ENCODE measurements at places on chromosomes 11 and 22. TPM values are rescaled to one million over a fixed set of nuclear protein-coding genes. Genes with fewer than 3 reads are reported as not detected.
A peak's percentile ranks its signal among the peaks of the same experiment; 100 is the strongest.

DNA sequence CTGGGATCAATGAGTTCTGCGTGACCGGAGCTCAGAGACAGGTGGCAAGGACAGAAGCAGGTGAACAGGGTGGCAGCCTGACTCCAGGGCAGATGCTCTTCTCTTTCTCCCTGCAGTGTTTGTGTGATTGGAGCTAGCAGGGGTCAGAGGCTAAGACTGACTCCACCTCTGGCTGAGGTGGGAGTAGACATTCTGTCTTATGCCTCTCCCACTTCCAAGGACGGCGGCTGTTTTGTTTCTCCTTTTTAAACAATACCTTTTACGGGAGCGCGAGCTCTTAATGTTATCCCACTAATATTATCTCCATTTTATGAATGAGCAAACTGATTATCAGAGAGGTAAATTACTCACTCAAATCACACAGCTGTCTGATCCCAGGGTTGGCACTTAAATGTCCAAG lies 323.7 kb downstream of the MIAT start:
- no peak overlapping the region for H3K4me3 ChIP-seq
- DNase-seq = no peak
- H3K4me1 ChIP-seq = no peaks in the 10 kb centered on the region
- H3K36me3 ChIP-seq = no peaks in the 10 kb centered on the region
- H3K27me3 ChIP-seq = no peaks in the 10 kb centered on the region
- H3K27ac ChIP-seq = no peak overlapping the region

DNA sequence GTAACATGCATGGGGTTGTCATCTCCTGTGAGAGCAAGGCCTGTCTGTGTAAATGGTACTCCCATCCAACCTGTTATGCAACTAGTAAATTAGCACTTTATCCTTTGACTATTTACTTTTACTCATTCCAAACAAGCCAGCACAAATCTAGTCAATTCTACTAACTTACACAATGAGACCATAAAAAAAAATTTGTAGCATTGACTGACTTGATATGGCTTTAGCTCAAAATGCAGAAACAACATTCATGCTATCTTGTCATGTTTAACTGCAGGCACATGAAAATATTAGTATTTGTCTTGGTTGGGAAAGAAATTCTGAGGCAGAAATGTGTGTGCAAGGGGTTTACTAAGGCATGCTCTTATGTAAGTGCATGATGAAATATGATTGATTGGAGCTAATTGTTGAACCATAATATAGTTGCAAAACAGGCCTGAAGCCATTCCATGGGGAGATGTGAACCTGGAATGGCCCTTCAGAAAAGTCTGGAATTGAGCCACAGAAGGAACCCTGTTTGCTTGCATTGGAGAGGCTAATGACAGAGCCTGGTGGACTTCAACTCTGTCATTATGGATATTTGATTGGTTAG lies 2.5 kb downstream of the SLC22A25 start:
- peaks cover 61% of the 10 kb centered on the region for H3K4me1 ChIP-seq
- DNase-seq = no peak
- H3K4me3 ChIP-seq = no peak overlapping the region
- H3K27ac ChIP-seq = peak overlapping the region; percentile 81
- no peaks in the 10 kb centered on the region for H3K27me3 ChIP-seq

SFI1 gene
- 11.0 TPM for total RNA-seq

GRCh38 chr11:103055221-103055890 lies 36.6 kb downstream of the DCUN1D5 start:
- H3K4me3 ChIP-seq = no peak overlapping the region
- H3K4me1 ChIP-seq = no peaks in the 10 kb centered on the region
- H3K27me3 ChIP-seq = no peaks in the 10 kb centered on the region
- peaks cover 23% of the 10 kb centered on the region for H3K36me3 ChIP-seq

RRAS2 gene
- 14.1 TPM for total RNA-seq

LDHAL6A gene
- not detected for total RNA-seq

GRCh38 chr11:62223095-62223494 lies 14.6 kb downstream of the SCGB2A1 start:
- no peak overlapping the region for H3K4me3 ChIP-seq
- H3K27me3 ChIP-seq = no peaks in the 10 kb centered on the region
- H3K4me1 ChIP-seq = no peaks in the 10 kb centered on the region
- no peak for DNase-seq

GDPD4 gene
- not detected for total RNA-seq

- H3K4me1 ChIP-seq = peaks cover 26% of the 10 kb centered on the region
- H3K27ac ChIP-seq = no peak overlapping the region
- H3K36me3 ChIP-seq = no peaks in the 10 kb centered on the region
These were observed 4.5 kb upstream of the NOL12 start for GRCh38 chr22:37681556-37682049.

GTSE1 gene
- 8.0 TPM for total RNA-seq

GRCh38 chr11:133023232-133023631 lies 509.1 kb downstream of the OPCML start:
- no peak overlapping the region for H3K27ac ChIP-seq
- DNase-seq = no peak
- H3K4me1 ChIP-seq = no peaks in the 10 kb centered on the region
- no peaks in the 10 kb centered on the region for H3K27me3 ChIP-seq
- no peaks in the 10 kb centered on the region for H3K36me3 ChIP-seq
- no peak overlapping the region for H3K4me3 ChIP-seq

- H3K4me3 ChIP-seq = no peak overlapping the region
- H3K27me3 ChIP-seq = peaks cover 6% of the 10 kb centered on the region
- H3K36me3 ChIP-seq = no peaks in the 10 kb centered on the region
- peaks cover 52% of the 10 kb centered on the region for H3K4me1 ChIP-seq
These were observed 2.8 kb upstream of the MCAM start for GRCh38 chr11:119319700-119320239.

BLID gene
- not detected for total RNA-seq

DNA sequence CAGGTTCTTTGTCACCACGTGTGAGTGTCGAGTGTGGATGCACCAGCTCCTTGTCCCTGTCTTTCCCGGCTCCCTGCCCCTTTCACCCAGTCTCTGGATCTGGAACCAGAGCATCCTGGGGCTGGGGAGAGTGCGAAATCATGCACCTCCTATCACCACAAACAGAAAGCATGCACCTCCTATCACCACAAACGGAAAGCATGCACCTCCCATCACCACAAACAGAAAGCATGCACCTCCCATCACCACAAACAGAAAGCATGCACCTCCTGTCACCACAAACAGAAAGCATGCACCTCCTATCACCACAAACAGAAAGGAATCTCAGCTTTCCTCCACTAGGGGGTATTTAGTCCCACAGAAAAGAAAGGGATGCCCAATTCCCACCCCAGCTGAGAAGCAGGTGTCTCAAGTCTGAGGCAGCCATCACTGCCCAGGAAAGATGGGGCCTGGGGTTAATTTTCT lies 5.9 kb upstream of the GLB1L3 start:
- H3K36me3 ChIP-seq = peaks cover 3% of the 10 kb centered on the region
- H3K4me1 ChIP-seq = peaks cover 3% of the 10 kb centered on the region
- H3K27ac ChIP-seq = no peak overlapping the region
- H3K27me3 ChIP-seq = peaks cover 8% of the 10 kb centered on the region

- H3K4me1 ChIP-seq = no peaks in the 10 kb centered on the region
- H3K27ac ChIP-seq = no peak overlapping the region
- H3K4me3 ChIP-seq = no peak overlapping the region
- no peak for DNase-seq
- no peaks in the 10 kb centered on the region for H3K36me3 ChIP-seq
- no peaks in the 10 kb centered on the region for H3K27me3 ChIP-seq
These were observed 28.1 kb upstream of the KLHL35 start for GRCh38 chr11:75461151-75461550.

GRCh38 chr11:33500861-33501479 lies 199.7 kb downstream of the C11orf91 start:
- no peaks in the 10 kb centered on the region for H3K36me3 ChIP-seq
- peaks cover 35% of the 10 kb centered on the region for H3K27me3 ChIP-seq
- H3K4me3 ChIP-seq = no peak overlapping the region
- no peaks in the 10 kb centered on the region for H3K4me1 ChIP-seq

- H3K27me3 ChIP-seq = no peaks in the 10 kb centered on the region
- DNase-seq = no peak
- H3K27ac ChIP-seq = no peak overlapping the region
- H3K4me1 ChIP-seq = no peaks in the 10 kb centered on the region
- H3K36me3 ChIP-seq = no peaks in the 10 kb centered on the region
These were observed 18.9 kb upstream of the WNT11 start for GRCh38 chr11:76225122-76225611.

- no peaks in the 10 kb centered on the region for H3K36me3 ChIP-seq
- DNase-seq = no peak
- peaks cover 24% of the 10 kb centered on the region for H3K27me3 ChIP-seq
- no peak overlapping the region for H3K4me3 ChIP-seq
These were observed 9.4 kb upstream of the CALCA start for GRCh38 chr11:14981507-14981906.

DNA sequence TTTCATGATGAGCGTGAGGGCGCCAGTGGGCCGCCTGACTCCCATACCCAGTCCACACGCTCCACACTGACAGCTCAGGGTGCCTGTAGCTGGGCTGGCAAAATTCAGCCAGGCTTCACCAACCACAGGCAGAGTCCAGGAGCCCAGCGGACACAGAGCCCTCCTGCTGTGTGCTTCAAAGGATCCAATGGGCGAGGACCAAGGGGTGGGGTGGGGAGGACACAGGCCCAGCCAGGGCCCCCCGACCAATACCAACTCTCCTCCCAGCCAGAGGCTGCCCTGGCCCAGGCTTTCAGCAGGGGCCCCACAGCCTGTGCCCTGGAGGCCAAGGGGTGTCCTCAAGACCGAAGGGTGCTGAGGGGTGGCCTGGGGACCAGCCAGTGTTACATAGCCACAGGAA lies 336.1 kb downstream of the CTTN start:
- no peak overlapping the region for H3K4me3 ChIP-seq
- no peak overlapping the region for H3K27ac ChIP-seq
- H3K4me1 ChIP-seq = no peaks in the 10 kb centered on the region
- no peaks in the 10 kb centered on the region for H3K36me3 ChIP-seq
- no peaks in the 10 kb centered on the region for H3K27me3 ChIP-seq

DNA sequence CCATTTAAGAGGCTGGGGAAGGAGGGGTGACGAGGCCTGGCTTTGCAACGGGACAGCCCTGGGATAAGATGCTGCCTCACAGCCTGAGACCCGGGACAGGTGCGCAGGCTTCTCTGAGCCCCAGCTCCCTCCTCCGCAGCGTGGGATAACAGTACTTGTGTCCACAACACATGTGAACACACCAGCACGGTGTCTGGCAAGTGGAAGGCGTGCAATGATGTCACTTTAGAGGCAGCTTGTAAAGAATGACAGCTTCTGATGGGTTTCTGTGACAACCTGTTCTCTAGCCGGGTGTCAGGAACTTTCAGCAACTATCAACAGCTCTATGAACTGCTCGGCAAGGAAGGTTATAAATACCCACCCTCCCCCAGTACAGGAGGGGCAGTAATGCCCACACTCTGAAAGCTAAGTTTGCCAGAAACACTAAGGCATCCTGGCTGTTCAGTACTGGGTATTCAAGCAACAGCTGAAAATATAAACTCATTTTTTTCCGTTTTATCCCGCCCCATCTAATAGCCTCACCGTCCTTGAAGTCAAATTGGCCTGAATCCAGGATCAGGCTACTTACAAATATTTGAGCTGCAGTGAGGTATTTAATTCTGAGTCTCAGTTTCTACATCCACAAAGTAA lies 59.7 kb downstream of the MYH9 start:
- no peak for DNase-seq
- H3K27me3 ChIP-seq = no peaks in the 10 kb centered on the region
- H3K36me3 ChIP-seq = peaks cover 24% of the 10 kb centered on the region
- no peak overlapping the region for H3K4me3 ChIP-seq
- H3K27ac ChIP-seq = peak overlapping the region; percentile 98

MAP4K2 gene
- 4.5 TPM for total RNA-seq

DNA sequence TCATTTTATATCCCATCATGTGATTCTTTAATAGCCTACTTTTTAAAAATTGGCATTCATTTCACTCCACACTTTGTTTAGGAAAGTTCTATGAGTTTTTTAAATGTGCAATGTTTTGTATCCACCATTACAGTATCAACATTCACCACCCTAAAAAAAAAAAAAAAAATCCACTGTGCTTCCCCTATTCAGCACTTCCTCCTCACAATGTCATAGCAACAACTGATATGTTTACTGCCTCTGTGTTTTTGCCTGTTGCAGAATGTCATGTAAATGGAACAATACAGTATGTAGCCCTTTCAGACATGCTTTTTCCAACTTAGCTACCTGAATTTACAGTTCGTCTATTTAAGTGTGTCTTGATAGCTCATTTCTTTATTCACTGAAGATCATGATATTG lies 754.2 kb downstream of the FAM181B start:
- H3K27me3 ChIP-seq = no peaks in the 10 kb centered on the region
- H3K36me3 ChIP-seq = no peaks in the 10 kb centered on the region

DNA sequence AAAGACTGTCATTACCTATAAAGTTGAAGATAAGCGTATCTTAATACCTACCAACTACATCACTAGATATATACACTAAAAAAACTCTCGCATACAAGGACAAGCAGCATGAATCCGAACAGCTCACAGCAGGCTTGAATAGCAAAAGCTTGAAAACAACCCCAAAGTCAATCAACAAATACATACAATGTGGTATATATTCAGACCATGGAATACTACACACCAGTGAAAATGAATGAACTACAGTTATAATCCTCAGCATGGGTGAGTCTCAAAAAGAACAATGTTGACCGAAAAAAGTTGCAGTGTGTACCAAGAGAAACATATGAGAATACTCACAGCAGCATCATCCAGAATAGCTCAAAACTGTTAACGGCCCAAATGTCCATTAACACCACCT lies 25.2 kb downstream of the USP28 start:
- no peak for DNase-seq
- no peaks in the 10 kb centered on the region for H3K36me3 ChIP-seq
- H3K4me3 ChIP-seq = no peak overlapping the region
- no peaks in the 10 kb centered on the region for H3K27me3 ChIP-seq
- H3K27ac ChIP-seq = no peak overlapping the region
- no peaks in the 10 kb centered on the region for H3K4me1 ChIP-seq

GRCh38 chr11:109641549-109641948 lies 219.6 kb downstream of the C11orf87 start:
- no peaks in the 10 kb centered on the region for H3K27me3 ChIP-seq
- no peak for DNase-seq
- H3K4me3 ChIP-seq = no peak overlapping the region
- no peaks in the 10 kb centered on the region for H3K36me3 ChIP-seq
- H3K27ac ChIP-seq = no peak overlapping the region
- H3K4me1 ChIP-seq = no peaks in the 10 kb centered on the region

OR8G1 gene
- total RNA-seq = not detected

DNA sequence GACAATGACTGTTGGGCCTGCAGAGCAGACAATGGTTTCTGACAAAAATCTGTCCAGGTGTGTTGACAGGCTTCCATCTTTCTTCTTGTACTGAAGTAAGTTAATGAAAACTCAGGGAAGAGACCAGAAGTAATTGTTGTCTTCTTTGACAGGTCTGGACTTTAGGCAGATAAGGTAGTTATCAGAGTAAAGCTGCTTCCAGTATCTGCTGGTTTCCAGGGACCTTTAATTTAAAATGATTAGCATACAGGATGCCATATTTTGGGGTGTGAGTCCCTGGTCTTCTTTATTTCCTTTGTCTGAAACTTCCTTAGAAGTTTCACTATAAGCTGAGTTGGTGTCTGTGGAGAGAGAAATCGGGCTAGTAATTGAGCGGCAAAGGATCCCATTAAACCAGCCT lies 1.4 kb downstream of the TMX2 start:
- H3K27me3 ChIP-seq = no peaks in the 10 kb centered on the region
- peak overlapping the region; percentile 89 for H3K27ac ChIP-seq
- peaks cover 28% of the 10 kb centered on the region for H3K4me1 ChIP-seq
- DNase-seq = no peak
- H3K36me3 ChIP-seq = no peaks in the 10 kb centered on the region

OR52E8 gene
- total RNA-seq = not detected

MRGPRE gene
- not detected for total RNA-seq

NCF4 gene
- total RNA-seq = 2.1 TPM

Data from esophagus squamous epithelium (tissue), 5 donors.